Endothelial cell of umbilical vein (primary cell): ENCODE measurements at places on chromosomes 13 and 19. TPM values are rescaled to one million over a fixed set of nuclear protein-coding genes. Genes with fewer than 3 reads are reported as not detected.

The RNASEH2A gene
- 25.6 and 28.5 TPM in 2 replicates for total RNA-seq

The C19orf73 gene
- 1.5 TPM in 1 of 2 replicates, not detected in the other for total RNA-seq

The IL17D gene
- 4.9 and 6.1 TPM in 2 replicates for total RNA-seq

The STOML3 gene
- not detected in 2 replicates for total RNA-seq

The UGGT2 gene
- total RNA-seq = 25.1 and 25.7 TPM in 2 replicates

- DNase-seq = peak; percentile 87
These were observed 156.0 kb downstream of the KCTD12 start for GRCh38 chr13:76730220-76730619.

- no peak for DNase-seq
These were observed 5.0 kb downstream of the LILRB2 start for GRCh38 chr19:54275951-54276350.

GRCh38 chr13:98478189-98479129, 98.4 kb downstream of the STK24 start:
- DNase-seq = peak; percentile 24
